NCI-H1092 (cell line): ENCODE measurements at places on chromosomes 6 and 20.

DNA sequence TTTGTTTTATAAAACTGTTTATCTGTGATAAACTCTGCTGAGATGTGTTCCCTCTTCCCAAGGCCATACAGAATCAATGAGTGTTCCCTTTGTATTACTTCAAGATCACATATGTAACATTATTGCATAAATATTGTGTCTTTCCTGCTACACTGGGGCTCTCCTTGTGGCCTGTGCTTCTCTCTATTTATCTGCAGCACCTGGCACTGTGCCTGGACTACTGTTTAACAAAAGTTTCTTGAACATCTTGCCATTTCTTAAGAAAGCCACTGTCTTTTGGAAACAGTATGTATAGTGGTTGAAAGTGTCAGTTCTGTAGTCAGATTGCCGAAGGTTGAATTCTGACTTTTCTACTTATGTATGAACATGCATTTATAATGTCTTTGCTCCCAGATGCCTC lies 169.0 kb upstream of the SCGN start:
- DNase-seq, result no peak

GRCh38 chr6:141682391-141682790 lies 450.3 kb upstream of the GJE1 start:
- no peak for DNase-seq

DNA sequence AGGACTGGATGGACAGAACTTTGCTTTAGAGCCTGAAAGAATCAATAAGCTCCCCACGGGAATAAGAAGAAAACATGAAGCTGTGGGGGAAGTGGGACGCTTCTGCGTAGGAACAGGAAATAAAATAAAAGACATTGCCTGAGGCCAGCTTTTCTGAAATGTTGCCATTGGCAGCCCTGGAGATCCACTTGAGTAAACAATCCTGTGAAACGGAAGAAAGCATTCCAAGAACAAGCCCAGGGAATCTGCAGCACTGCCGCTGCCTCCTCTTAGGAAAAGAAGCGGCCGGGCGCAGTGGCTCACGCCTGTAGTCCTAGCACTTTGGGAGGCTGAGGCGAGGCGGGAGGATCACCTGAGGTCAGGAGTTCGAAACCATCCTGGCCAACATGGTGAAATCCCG lies 182.3 kb upstream of the RALGAPA2 start:
- DNase-seq, result no peak

DNA sequence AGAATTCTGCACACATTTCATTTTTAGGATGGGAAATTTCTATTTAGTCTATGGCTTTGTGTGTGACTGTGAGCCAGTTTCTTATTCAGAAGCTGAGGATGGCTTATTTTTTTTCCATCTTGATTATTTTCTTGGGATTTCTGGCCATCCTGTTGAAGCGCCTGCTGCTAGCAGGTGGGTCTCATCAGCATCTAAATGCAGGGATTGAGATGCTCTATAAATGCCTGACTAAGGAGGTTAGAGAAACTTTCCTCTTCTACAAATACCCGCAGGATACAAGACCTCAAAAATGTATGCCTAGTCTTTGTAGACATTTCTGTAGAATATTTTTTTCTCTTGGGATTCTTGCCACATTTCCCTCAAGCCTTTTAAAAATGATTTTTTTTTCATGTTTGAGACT lies 138.0 kb upstream of the CCN2 start:
- no peak for DNase-seq

- no peak for DNase-seq
Observed at GRCh38 chr6:148340586-148341297, 1.9 kb upstream of the SASH1 start.

DNA sequence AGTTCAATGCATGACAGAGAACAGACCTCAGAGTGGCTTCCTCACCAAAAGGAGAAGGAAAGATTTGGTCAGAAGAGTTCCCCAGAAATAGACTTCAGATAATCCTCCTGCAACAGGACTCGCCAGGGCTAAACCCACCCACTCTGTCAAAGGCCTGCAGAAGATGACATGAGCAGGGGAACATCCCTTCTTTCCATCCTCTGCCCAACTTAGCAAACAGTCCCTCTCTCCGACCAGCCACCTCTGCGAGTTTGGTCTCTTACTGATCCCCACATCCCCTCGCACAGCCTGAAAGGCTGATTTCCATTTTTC lies 7.5 kb downstream of the NFATC2 start:
- no peak for DNase-seq

DNA sequence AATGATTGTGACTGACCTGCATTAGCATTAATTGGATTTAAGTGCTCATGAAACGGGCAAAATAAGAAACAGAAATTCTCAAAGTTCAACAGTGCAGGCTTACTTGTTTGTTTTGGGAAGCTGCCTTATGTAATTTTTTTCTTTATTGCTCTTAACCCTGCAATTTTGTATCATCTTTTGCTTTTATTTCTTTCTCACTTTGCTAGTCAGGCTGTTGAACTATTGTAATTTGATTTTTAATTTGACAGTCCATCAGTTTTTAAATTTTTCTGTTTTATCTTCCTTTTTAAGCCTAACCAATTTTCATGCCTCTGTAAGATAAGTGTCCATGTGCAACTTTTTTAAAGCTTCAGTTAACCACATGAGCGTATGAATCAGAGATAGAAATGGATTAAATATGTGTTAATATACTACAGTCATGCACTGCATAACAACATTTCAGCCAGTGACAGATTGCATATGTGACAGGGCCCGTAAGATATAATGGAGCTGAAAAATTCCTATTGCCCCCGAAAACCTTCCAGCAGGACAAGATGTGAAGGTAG lies 44.6 kb downstream of the PEX7 start:
- DNase-seq, result no peak

GRCh38 chr6:45450831-45451230 lies 73.1 kb upstream of the SUPT3H start:
- no peak for DNase-seq

DNA sequence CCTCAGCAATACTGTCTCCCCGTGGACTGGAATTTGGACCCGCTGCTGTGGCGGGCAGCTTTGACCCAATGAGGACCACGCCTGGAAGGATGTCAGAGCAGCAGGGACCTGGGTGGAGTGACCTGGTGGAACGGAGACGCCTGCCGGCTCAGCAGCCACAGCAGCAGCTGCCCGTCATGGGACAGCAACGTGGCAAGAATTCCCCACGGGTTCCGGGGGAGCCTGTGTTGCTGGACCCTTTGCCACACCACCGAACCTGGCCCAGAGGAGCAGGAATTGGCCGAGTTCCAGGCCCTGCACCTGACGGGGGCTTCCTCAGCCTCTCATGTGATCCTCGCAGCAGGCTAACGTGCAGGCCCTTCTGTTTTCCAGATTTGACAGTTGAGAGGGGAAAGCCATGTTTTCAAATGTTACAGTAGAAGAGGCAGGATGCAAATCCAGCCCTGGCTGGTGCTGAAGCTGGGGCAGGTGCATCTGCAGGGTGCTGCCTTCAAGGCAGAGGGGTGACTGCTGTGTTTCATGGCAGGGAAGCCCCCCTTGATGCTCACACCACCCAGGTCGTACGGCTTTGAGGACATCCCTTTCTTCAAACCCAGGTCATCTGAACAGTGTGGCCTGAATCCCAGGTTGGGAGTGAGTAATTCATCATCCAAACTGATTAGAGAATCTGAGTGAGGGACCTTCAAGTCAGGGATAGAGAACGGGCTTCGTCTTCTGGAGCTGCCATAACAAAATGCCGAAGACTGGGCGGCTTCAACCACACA lies 93.4 kb downstream of the THBS2 start:
- no peak for DNase-seq

GRCh38 chr6:133214267-133214666 lies 26.9 kb upstream of the EYA4 start:
- no peak for DNase-seq

- DNase-seq, result no peak
Observed at GRCh38 chr6:30845183-30845582, 39.1 kb upstream of the DDR1 start.

- DNase-seq, result no peak
Observed at GRCh38 chr6:79440598-79440997, 96.6 kb downstream of the LCA5 start.

DNA sequence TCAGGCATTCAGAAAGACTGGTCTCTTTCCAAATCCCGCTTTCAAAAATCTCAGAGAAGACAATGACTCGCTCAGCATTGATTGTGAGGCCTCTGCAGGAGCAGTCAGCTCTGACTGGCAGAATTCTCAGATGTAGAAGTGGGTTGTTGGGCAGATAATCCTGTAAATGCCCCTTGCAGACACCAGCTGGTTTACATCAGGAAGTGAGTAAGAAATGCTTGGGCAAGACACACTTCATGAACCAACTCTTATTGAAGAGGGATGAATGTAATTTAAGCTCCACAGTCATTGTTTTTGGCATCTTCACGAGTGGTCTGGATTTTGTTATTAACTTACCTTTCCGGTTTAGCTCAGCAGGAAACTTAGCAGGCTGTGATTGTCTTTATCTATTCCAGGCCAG lies 166.6 kb downstream of the PLCB4 start:
- no peak for DNase-seq

DNA sequence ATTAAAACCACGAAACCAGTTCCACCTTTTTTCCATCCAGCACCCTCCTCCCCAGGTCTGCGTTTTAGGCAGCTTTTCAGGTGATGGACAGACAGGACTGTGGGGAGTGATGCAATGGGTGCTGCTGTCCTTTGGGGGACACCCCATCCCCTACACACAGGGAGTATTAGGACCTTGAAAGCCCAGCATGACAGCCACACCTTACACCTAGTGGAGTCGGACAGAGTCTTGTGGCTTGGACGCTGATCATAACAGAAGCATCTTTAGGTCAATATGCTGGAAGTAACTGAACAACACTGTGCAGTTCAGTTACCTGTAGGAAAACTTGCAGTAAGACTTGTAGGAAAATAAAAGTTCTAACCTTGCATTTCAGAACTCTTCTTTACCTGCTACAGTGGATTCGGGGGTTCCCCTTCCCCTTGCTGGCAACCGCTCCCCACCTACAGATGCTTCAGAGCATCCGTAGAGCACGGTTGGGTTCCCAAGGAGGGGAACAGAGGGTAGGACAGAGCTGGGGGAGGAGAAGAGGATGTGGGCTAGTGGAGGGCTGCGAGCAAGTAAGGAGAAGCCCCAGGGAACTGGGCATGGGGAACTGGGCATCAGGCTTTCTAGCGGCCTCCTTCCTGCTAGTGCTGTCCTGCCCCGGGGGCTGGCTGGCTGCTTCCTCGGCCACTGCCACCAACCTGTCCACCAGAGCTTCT lies 31.7 kb downstream of the PLEKHG1 start:
- no peak for DNase-seq

- no peak for DNase-seq
Observed at GRCh38 chr6:138235205-138235604, 16.9 kb upstream of the PBOV1 start.

DNA sequence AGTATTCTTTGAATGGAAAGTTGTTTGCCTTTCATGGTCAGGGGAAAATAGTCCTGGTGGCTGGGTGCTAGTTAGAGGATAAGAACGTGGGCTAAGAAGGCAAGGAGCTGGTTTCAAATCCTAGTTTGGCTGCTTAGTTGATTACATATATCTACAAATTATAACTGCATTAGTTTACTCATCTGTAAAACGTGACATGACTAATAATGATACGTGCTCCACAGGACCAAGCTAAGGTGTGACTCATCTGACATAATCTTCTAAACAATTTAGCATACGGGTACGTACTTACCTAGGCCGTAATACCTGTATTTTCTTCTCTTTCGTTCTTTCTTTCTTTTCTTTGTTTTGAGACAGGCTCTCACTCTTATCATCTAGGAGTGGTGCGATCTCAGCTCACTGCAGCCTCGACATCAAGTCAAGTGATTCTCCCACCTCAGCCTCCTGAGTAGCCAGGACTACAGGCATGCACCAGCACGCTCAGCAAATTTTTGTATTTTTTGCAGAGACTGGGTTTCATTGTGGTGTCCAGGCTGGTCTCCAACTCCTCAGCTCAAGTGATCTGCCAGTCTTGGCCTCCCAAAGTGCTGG lies 1274.2 kb upstream of the GJE1 start:
- DNase-seq, result no peak

- DNase-seq, result no peak
Observed at GRCh38 chr6:45815466-45816125, 200.1 kb downstream of the CLIC5 start.

GRCh38 chr6:170080828-170081371 lies 210.0 kb downstream of the DLL1 start:
- peak; percentile 76 for DNase-seq

DNA sequence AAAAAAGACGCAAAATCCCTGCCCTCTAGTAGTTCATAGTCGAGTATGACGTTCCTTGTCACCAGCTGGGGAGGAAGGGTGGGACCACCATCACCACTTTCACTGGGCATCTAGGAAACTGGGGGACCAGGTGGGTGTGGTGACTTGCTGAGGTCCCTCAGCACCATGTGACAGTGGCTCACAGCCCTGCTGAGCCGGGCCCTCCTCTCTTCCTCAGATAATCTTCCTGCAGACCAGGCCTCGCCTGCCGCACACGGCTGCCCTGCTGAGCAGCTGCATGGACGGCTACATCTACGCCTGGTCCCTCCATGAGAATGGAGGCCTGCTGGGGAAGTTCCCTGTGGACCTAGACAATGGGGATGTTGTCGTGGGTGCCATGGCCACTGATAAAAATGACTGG lies 71.5 kb downstream of the EFCAB8 start:
- DNase-seq, result no peak

DNA sequence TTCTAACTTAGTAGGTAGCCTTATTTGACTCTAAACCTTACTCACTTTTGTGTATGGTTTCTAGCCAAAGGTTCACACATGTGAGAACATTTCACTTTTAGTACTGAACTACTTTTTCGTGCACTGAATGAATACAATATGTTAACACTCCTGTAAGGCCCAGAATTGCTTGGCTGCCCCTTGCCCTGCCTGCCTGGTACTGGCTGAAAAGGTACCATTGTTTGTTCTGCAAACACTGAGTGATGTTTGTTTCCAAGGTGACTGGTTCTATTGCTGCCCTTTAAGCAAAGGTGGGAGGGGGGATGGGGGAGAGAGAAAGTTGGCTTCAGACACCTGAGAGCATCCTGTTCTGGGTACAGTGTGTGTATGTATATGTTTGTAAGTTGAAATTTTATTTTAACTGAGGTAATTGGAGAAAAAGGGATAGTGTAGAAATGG lies 31.2 kb downstream of the RREB1 start:
- peak; percentile 82 for DNase-seq

GRCh38 chr6:139736325-139736906 lies 362.0 kb upstream of the CITED2 start:
- DNase-seq, result no peak

DNA sequence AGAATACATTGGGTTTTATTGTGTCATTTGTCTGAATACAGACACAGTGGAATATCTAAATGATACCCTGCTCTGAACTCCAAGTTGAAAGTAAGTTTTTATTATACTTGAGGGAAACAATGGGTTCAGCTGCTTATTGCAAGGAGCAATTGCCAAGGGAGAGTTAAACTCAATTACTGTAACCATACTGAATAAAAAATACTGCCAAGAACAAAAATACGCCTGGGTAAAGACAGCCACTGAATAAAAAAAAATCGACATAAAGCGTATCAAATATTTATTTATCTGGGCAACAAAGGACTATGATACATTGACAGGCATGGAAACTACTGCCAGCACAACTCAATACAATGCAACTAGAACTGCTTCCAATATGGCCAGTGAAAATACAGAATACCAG lies 18.1 kb downstream of the TFAP2A start:
- DNase-seq, result no peak
